NCI-H1092 (cell line): ENCODE measurements at places on chromosomes 1 and 21.

GRCh38 chr1:31072304-31072746, 6.8 kb upstream of the PUM1 start:
- no peak for DNase-seq

- DNase-seq, result no peak
Observed at GRCh38 chr1:212021563-212021962, 13.8 kb downstream of the INTS7 start.

DNA sequence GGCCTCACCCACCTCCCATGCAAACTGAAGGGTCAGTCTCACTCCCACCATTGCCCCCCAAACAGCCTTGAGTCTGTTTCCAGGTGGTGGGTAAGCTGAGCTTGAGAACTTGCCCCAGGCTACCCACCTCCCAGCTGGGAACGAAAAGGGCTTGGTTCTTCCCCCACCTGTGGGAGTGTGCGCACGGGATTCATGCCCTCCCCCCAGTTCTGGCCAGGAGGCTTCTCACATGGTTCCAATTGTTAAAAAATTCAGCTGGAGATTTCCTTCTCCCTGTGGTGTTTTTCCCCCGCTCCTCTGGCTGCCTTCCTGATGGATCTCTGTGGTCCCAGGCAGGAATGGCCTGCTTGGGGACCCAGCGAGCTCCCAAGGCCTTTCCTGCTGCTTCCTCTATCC, 81.8 kb upstream of the C21orf91 start:
- no peak for DNase-seq

DNA sequence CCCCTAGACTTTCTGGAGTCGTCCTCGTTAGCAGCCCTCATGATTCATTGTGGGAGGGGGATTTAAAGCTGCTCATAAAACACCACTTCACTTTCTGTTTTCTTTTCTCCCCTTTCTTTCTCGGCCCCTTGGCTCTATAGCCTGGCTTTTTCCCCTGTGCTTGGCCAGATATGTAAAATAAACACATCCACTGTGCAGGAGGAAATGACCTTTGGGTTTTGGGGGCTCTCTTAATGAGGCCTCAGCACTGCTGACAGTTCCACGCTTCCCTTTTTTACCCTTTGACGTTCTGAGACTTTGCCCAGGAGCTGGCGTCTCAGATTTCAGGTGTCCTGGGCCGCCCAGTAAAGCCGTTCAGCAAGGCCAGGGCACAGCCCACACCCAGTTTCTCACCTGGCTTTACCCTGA, 65.7 kb downstream of the RUNX3 start:
- no peak for DNase-seq

GRCh38 chr21:33007747-33008146, 18.0 kb upstream of the OLIG2 start:
- no peak for DNase-seq

GRCh38 chr1:220137019-220137786, 43.3 kb downstream of the IARS2 start:
- DNase-seq, result no peak

DNA sequence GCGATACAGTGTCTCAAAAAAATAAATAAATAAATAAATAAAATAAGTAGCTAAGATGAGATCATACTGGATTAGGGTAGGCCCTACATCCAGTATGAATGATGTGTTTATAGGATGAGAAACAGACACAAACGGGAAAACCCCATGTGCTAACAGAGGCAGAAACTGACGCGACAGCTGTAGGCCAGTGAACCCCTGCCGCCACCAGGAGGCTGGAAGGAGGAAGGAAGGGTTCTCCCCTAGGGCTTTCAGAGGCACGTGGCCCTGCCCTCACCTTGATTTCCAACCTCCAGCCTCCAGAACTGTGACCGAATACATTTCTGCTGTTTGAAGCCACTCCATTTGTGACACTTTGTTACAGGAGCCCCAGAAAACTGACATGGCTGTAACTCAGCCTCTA, 38.5 kb downstream of the CHD5 start:
- no peak for DNase-seq

DNA sequence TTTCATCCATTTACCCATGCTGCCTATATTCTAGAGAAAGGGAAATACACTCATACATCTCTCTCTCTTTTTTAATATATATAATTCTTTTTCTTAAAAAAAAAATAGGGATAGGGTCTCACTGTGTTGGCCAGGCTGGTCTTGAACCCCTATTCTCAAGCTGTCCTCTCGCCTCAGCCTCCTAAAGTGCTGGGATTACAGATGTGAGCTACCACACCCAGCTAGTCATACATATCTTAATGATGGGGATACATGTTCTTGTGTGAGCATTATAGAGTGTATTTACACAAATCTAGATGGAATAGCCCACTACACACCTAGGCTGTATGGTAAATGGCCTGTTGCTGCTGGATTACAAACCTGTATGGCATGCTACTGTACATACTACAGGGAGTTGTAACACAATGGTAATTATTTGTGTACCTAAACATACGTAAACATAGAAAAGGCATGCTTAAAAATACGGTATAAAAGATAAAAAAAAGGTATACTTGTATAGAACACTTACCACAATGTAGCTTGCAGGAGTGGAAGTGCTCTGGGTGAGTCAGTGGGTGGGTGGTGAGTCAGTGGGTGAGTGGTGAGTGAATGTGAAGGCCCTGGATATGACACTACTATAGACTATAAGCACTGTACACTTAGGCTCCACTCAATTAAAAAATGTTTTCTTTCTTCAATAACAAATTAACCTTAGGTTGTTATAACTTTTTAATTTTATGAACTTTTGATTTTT, 72.9 kb downstream of the IVNS1ABP start:
- DNase-seq, result no peak

DNA sequence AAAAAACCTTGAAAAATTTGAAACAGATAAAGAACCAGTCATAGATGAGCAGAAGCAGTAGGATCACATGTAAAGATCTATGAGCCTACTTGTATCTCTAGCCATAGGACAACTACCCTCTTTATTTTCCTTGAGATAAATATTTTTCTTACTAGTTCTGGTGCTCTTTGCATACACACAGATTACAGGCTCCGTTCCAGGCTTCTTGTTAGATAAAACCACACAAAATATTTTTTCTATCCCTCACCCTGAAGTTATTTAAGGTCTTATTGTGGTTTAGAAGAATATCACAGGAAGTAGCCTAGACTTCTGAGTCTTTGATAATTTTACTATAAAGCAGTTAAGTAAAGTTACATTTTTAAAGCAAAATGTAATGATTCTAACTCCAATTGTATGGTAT, 512.2 kb downstream of the NEGR1 start:
- DNase-seq, result no peak

GRCh38 chr21:17045214-17045853, 467.5 kb upstream of the CXADR start:
- peak; percentile 4 for DNase-seq

DNA sequence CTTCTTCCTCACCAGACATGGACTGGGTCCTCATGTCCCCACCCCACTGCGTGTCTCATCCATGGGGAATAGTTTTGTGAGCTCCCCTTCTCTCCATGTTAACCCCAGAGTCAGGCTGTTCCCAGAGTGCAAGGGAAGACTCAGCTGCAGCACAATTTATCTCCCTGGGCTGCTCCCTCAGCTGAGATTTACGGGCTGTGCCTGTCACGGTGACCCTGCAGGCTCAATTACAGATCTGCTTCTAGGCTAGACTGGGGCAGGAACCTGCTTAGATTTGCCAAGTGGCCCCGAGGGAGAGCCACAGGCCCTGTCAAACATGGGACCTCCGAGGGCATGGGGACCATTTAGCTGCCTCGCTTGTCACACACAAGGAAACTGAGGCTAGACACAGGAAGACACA, 37.8 kb downstream of the CDCP2 start:
- DNase-seq, result no peak

GRCh38 chr21:26441149-26441548, 131.9 kb downstream of the CYYR1 start:
- no peak for DNase-seq

DNA sequence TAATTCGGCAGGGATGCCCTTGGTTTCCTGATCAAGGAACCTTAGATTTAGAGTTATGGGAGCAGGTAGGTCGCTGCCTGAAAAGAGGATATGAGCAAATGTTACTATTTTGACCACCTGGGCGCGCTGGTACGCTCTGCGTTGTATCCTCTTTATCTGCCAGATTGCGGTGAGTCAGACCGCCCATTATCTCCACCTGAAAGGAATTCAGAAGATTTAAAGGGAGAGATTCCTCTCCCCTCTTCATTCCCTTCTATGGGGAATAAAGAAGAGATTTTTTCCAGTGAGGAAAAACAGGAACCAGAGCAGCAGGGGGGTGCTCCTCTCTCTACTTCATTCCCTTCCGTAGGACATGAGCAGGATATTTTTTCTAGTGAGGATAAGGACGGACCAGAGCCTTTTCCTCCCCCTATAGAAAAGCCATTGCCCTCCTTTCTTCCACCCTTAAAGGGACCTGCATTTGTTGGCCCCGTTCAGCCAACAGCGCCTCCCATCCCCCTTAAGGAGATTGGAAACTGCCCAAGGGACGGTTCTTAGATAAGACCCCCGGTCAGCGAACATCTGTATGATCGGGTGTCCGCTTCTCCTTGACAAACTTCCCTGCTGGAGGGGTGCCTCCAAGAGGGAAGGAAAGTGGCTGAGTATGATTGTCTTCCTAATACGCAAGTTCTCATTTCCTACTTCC, 34.1 kb downstream of the CLCA1 start:
- no peak for DNase-seq
